H7 (cell line): ENCODE measurements at places on chromosomes 16 and 17. TPM values are rescaled to one million over a fixed set of nuclear protein-coding genes. Genes with fewer than 3 reads are reported as not detected.

OR3A2 gene
- total RNA-seq = not detected in 2 replicates

XAF1 gene
- not detected in 2 replicates for total RNA-seq

SOX8 gene
- total RNA-seq = 10.0 and 12.8 TPM in 2 replicates

CNGB1 gene
- not detected in 2 replicates for total RNA-seq

CETP gene
- total RNA-seq = not detected in 2 replicates

DNA sequence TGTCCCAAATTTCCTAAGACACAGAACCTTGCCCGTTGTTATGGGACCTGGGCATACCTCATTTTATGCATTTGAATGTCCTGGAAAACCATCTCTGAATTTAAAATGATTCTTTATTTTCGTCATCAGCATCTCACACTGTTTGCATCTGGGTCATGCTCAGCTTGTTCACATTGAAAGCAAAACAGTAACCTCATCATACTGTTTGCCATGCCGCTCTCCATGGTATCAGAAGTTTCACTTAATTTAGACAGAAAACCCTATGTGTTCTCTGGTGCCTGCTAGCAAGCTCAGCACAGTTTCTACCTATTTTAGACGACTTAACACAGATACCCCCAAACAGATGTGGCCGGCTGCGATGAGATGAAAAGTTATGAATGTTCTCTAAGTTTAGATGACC lies 292.1 kb downstream of the SNX29 start:
- no peak for DNase-seq

GRCh38 chr16:21023509-21024202 lies 123.1 kb downstream of the LYRM1 start:
- no peak for DNase-seq

DNA sequence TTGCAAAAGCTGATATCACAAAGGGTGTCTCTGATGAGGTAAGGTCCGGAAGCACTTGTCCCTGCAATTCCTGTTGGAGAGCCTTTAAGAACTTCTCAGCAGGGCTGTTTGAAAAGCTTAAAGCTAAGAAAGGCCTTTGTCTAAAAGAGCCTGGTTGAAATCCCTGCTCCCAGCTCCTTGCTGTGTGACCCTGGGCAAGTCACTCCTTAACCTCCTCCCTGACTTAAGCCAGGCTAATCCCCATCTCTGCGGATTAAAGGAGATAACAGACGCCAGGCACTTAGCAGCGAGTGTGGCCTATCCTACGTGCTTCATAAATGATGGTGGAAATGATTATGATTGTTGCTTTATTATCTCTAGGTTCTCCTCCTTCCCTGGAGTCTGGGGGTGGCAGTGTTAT lies 368.0 kb upstream of the RBFOX1 start:
- DNase-seq = no peak

DNA sequence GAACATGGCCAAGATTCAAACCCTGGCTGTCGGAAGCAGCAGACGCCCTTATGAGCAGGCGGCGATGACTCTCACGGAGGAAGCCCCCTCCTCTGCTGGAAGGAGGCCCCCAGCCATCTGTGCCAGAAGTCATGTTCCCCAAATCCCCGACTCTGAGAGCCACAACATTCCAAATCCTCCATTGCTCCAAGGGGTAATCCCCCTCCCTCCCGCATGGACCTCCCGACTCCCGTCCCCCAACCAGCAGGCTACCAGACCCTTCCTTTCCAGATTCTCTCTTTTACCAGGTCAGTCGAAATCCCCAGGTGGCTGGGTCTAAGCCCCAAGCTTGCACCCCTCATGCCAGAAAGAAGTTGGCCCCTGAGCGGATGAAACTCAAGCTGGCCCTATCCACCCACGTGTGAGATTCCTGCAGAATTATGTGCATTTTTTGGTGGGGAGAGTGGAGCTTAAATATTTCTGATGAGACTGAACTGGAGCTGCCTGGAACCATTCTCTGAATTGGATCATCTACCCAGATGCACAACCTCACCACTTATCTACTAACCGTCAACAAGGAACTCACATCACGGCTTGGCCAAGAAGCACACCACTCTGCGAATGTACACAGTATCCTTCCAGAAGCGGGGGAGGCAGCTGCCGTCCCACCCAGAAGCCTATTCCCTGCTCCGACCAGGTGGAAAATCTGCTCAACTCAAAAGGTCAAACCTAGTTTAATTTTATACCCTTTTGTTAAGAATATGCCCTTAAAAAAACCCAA lies 283.5 kb downstream of the C16orf95 start:
- peak; percentile 51 for DNase-seq

GRCh38 chr16:87407511-87408112 lies 15.5 kb downstream of the MAP1LC3B start:
- no peak for DNase-seq

GRCh38 chr17:50884439-50885311 lies 18.5 kb upstream of the TOB1 start:
- no peak for DNase-seq

DNA sequence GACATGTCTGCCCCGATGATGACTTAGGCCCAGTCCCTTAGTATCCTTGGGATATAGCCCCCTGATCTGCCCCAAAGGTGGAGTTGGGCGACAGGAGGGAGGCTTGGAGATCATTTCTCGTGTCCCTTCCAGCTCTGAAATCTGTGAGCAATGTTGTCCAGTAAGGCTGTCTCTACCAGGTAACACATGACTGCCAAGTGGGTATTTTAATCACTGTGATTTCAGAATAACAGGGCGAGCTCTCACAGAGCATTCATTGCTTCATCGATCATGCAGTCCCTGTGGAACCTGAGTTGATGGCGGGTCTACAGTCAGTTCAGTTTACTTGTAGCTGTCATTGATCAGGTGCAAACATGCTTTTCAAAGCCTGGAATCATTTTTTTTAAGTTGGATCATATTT lies 39.2 kb downstream of the KSR1 start:
- no peak for DNase-seq

GRCh38 chr17:36095992-36096391 lies 6.0 kb upstream of the CCL3 start:
- no peak for DNase-seq

DNA sequence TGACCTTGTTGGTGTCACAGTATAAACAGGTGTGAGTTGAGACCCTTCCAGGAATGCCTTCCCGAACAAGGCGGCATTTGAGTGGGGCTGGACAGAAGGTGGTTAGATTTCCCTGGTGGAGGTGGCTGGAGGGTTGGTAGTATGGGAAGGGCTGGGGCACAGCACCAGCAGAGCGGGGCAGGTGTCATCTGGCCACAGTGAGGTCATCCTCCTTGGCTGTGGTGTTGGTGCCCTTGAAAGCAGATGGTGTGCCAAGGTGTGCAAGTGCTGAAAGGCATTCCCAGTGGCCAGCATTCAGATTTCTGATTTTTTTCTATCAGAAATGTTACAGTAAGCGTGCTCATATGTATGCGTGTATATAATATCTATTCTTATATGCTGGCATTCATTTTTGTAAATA lies 126.6 kb downstream of the LAT start:
- no peak for DNase-seq

GRCh38 chr16:82300374-82300951 lies 130.4 kb upstream of the MPHOSPH6 start:
- DNase-seq = no peak

- peak; percentile 72 for DNase-seq
Measured at GRCh38 chr17:30237296-30238002, 2.0 kb upstream of the SLC6A4 start.

GRCh38 chr17:76189247-76189646 lies 48.2 kb upstream of the FOXJ1 start:
- DNase-seq = no peak

- DNase-seq = no peak
Measured at GRCh38 chr16:1043881-1044451, 28.6 kb upstream of the SSTR5 start.
